Stimulated activated CD4-positive, alpha-beta T cell treated with anti-CD3 and anti-CD28 coated beads, Interleukin-1b, Interleukin-23, amount 100 ng/mL, for 4 hours (primary cell): ENCODE measurements at places on chromosomes 5 and 9.

DNA sequence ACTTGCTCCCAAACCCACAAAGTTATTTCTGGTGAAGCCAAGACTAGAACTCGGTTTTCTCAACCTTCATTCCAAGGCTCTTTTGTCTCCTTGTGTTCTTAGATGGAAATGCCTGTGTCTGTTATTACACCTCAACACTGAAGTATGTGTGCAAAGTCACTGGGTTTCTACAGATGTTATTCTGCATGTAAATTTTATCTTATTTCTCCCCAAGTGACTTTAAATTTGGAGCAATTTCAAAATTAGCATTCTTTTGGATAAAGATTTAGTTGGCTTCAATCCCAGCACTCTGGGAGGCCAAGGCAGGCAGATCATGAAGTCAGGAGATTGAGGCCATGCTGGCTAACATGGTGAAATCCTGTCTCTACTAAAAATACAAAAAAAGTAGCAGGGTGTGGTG is 104.4 kb upstream of the GNA14 start:
- no peak for DNase-seq

- no peak for DNase-seq
Observed at GRCh38 chr5:38648703-38649291, 92.4 kb upstream of the LIFR start.

DNA sequence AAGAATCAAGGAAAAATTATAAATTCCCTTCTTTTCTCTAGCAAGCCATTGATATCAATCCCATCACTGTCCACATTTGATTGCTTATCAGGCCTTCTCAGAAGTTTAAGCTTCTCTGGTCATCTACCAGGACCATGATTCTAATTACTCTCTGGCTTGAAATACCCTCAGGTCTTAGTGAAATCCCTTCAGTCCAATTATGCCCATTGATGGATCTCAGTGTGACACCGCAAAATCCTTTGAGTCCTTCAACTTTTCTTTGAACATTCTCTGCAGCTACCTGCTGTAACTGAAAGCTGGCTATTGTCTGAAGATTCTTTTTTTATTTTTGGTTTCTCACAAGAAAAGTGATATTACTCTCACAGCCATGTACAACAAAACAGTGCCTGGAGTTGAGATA is 3.0 kb upstream of the CDH9 start:
- DNase-seq, result no peak

- DNase-seq, result no peak
Observed at GRCh38 chr5:170466988-170467707, 36.7 kb upstream of the KCNIP1 start.

GRCh38 chr5:96967400-96967799 is 31.5 kb downstream of the LNPEP start:
- no peak for DNase-seq

DNA sequence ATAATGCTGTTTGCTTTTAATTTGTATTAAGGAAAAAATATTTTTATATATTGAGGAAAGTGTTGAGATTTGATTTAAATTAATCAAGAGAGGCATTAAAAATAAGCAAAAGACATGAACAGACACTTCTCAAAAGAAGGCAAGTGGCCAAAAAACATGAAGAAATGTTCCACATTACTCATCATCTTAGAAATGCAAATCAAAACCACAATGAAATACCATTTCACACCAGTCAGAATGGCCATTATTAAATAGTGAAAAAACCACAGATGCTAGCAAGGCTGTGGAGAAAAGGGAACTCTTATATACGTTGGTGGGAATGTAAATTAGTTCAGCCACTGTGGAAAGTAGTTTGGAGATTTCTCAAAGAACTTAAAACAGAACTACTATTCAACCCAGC is 45.9 kb downstream of the RANBP17 start:
- no peak for DNase-seq

DNA sequence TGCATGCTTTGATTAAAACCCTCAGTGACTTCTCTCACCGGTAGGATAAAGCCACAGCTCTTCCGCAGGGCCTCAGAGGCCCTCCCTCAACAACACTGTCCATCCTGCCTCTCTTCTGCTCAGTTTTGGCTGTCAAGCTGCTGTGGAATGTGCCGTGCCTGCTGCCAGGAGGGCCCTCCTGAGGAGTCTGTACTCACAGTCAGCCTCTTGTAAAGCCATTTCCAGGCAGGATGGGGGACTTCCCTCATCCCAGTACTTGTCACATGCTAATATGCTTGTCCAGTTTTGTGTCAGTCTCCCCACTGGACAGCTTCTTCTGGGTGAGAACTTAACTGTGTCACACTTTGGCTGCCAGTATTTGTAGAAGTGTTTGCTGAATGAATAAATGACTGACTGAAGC is 13.9 kb upstream of the DDX41 start:
- DNase-seq, result no peak

- no peak for DNase-seq
Observed at GRCh38 chr9:16316456-16316855, 554.0 kb downstream of the BNC2 start.

- DNase-seq, result no peak
Observed at GRCh38 chr5:151810897-151811296, 39.1 kb downstream of the G3BP1 start.

DNA sequence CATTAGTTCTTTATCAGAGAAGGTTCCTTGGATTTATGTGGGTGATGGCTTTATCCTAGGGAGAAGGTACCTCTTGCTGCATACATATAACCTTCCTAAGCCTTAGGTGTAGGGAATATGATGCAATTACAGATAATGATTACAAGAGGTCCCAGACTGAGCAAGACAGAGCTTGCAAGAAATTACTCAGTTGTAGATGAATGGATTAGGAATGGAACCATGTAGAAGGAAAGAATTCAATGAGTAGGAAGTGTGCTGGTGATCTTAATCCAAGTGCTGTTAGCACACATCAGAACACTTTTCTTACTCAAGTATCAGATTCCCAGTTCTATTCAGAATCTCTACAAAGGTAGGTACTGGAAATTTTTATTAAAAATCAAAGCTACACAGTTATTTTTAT is 2.5 kb downstream of the OR13F1 start:
- no peak for DNase-seq

GRCh38 chr9:127950513-127951289 is 13.0 kb upstream of the DPM2 start:
- DNase-seq, result no peak

- no peak for DNase-seq
Observed at GRCh38 chr5:40046792-40047191, 622.0 kb upstream of the DAB2 start.

DNA sequence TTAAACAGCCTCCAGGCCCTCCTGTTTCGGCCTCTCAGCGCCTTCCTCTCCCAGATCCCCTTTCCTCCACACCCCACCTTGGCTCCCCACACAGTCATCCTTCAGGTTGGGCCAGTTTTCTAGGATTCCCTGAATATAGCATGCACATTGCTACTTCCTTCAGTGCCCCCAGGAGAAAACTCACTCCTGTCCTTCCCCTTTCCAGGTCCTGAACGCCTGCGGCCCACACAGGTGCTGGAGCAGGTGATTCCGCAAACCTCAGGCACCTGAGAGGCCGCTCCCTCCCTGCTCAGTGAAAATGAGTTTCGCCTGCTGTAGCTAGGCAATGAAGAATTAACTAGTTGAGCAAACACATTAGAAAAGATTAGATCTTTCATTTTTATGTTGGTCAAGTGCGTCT is 185.0 kb downstream of the MED10 start:
- no peak for DNase-seq

GRCh38 chr9:97570899-97571298 is 62.3 kb downstream of the TSTD2 start:
- no peak for DNase-seq

GRCh38 chr5:144276034-144276822 is 105.6 kb downstream of the KCTD16 start:
- no peak for DNase-seq

DNA sequence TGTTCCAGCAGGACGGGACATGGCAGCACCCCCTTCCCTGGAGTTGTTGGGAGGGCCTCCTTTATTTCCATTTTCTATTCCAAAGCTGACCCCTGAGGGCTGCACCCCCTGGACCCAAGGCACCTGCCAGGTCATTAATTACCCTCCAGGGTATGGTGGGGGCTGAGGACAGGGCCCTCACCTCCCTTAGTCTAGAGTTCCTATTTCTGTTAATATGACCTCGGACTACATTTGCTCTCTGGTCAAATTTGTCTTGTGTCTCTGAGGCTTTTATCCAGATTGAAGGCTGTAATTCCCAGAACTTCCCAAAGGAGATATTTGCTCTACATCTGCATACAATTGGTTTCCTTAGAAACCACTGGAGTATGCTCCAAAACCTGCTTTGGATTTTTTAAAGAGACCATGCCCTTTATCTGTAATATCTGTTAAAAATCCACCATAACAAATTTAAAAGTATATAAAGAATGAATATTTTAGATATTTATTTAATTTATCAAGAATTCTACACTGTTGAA is 16.8 kb downstream of the PHF2 start:
- DNase-seq, result no peak

DNA sequence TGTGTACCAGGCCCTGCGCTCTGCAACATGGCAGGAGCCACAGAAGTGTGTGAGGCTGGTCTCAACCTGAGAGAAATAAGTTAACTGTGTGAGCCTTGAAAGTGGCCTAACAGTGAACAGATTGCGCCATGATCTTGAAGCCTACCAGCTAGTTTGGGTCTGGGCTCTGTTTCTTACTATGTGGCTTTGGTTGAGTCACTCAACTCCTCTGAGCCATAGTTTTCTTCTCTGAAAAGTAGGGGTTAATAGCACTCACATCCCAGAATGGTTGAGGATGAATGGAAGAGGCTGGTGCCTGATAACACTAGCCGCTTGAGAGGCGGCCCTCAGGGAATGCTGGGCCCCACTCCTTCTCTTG is 121.5 kb downstream of the RGS3 start:
- no peak for DNase-seq

DNA sequence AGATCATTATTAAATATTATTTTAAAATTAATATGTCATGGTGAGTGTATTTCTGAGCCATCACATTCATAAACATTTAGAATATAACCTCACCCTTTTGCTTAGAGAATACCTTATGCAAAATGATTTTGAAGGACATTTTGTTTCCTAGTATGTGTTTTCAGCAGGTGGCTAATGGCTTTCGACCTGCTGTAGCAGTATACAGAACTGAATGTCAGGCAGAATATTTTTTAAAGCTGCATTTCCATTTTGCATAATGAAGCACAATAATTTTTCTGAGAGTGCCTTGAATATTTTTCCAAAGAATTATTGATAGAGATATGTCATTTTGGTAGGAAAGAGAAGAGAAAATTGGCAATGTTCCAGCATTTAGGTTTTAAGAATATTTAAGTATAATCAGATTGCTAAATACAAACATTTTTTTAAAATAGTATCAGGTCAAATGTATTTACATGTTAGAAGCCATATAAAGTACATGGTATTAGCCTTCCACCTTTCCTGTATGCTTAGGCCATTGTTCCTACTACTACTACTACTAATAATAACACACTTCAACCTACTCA is 42.3 kb downstream of the PAM start:
- DNase-seq, result no peak

DNA sequence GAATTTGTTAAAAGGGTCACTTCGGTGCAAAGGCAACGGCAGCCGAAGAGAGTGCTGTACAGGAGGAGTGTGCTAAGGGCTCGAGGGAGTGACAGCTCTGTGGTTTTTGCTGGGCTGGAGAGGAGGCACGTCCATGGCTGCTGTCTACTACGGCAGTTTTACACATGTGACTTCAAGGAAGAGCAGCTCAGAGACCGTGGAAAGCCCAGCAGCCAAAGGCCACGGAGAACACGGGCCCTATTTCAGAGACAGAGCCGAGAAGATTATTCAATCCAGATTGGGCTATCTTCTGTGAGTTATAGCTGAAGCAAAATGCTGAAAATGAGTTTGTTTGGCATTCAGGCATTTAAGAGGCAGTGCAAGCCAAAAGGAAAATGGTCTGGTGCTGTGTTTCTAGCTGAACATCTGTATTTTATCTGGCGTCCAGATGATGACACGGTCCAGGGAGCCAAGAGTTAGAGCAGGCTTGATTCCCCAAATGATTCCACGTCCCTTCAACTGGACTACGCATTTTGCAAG is 96.4 kb downstream of the RFK start:
- DNase-seq, result no peak

DNA sequence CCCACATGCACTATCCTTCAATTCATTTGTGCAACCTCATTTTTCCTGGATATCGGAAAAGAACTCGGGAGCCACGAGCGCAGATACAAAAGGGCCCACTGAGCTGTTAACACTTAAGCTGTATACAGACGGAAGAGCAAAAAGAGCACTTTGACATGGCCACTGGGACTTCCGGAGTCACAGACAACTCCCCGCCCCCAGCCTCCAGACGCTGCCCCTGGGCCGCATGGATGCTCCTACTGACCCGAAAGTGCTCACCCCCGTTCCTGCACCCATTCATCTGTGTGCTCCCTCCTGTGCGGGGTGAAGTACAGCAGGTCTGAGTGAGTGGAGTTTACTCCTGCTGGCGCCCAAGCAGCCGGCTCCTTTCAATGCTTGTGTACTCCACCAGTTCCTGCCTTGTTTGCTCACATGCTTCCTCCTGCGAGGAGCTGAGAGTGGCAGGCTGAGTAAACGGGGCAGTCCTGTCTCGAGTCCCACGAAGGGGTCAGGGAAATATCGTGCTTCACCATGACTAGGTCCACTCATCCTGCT is 901.0 kb upstream of the CTNND2 start:
- DNase-seq, result no peak

- DNase-seq, result no peak
Observed at GRCh38 chr9:123099042-123099441, 65.6 kb downstream of the GPR21 start.

DNA sequence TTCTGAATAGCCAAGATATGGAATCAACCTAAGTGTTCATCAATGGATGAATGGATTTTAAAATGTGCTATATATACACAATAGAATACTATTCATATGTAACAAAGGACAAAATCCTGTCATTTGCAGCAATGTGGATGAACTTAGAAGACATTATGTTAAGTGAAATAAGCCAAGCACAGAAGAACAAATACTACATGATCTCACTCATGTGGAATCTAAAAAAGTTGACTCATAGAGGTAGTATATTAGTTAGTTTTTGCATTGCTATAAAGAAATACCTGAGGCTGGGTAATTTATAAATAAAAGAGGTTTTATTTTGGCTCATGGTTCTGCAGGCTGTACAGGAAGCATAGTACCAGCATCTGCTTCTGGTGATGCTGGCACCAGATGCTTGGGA is 8.1 kb downstream of the CATSPER3 start:
- no peak for DNase-seq

- no peak for DNase-seq
Observed at GRCh38 chr9:347667-348292, 133.1 kb downstream of the DOCK8 start.

- DNase-seq, result no peak
Observed at GRCh38 chr9:125634040-125634717, 72.8 kb downstream of the MAPKAP1 start.

- DNase-seq, result no peak
Observed at GRCh38 chr5:21802869-21803490, 1050.2 kb downstream of the CDH12 start.

- no peak for DNase-seq
Observed at GRCh38 chr9:136921307-136921706, 23.2 kb downstream of the FBXW5 start.

DNA sequence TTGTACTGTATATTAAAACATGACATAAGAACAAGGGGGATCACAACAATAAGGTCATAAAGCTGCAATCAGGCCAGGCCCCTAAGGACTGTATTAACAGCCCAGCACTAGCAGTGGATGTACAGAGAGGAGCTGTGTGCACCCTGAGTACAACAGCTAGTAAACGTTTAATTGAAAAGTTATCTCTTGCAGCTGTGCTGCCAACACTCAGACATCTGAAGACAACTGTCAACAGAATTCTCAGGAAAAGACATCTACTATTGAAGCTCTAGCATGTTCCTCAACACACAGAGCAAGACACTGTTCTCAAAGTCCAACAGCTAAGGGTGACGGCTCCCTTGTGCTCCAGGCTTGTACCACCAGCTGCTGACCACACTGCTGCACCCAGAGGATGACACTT is 199.6 kb downstream of the DCP2 start:
- DNase-seq, result no peak
